ENCODE measurements at places on chromosomes 7 and 10.
A peak's percentile ranks its signal among the peaks of the same experiment; 100 is the strongest.

DNA sequence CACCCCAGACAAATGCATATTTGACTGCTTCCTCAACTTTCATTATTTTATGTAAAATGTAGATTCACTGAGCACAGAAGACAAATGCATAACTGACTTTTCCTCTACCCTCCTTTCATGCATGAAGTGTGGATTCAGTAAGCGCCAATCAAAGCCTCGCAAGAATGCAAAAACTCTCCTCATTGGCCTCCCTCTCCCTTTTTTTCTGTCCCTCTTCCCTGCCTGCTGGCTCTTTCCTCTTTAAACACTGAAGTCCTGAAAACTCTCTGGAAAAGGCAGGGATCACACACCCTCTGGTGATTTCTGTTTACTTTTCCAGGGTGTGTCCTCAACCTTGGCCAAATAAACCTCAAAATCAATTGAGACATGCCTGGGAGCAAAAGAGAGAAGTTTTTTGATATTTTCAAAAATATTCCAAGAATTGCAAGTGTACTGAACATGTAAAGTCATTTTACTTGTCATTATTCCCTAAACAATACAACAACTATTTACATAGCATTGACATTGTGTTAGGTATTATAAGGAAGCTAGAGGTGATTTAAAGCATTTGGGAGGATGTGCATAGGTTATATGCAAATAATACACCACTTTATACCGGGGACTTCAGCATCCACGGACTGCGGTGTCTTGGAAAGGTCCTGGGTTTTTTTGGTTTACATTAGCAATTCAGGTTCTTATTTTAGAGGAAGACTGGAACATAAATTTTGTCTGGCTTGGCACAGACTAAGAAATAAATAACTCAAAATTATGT, 71.4 kb downstream of the SEC61G start:
- no peak for DNase-seq

- peak; percentile 56 for DNase-seq
Observed at GRCh38 chr7:113652501-113652900, 266.3 kb downstream of the PPP1R3A start.

DNA sequence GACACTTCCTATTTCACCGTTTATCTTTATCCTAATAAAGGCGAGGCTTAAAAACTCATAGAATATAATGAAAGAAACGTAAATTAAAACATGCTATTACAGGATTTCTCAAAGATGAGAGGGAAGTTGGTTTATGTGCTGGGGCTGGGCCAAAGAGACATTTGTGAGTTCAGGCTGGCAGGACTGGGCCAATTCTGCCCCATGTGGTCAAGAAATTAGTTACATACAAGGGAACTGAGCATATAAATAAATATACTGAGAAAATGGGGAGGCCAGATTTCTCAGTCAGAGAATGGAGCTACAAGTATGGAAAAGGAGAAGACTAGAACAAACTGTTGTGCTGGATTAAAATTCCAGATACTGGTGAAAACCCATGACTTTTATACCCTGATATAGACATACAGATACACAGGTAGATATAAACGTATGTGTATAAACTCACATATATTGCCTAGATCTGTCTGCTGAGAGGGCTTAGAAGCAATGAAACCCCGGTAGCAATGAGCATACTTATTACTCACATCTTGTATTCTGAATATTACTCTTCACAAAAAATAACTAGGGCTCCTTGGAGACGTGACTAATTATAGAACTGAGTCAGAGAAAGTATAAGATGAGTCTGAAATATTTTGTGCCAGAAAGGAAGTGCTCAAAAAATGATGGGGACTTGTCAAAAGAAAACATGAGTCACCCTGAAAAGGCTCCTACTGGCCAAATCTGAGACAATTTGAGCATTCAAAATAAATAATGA, 155.7 kb upstream of the FGFR2 start:
- DNase-seq = peak; percentile 44

- no peak for DNase-seq
Observed at GRCh38 chr7:108455551-108455997, 662 bp downstream of the NRCAM start.

DNA sequence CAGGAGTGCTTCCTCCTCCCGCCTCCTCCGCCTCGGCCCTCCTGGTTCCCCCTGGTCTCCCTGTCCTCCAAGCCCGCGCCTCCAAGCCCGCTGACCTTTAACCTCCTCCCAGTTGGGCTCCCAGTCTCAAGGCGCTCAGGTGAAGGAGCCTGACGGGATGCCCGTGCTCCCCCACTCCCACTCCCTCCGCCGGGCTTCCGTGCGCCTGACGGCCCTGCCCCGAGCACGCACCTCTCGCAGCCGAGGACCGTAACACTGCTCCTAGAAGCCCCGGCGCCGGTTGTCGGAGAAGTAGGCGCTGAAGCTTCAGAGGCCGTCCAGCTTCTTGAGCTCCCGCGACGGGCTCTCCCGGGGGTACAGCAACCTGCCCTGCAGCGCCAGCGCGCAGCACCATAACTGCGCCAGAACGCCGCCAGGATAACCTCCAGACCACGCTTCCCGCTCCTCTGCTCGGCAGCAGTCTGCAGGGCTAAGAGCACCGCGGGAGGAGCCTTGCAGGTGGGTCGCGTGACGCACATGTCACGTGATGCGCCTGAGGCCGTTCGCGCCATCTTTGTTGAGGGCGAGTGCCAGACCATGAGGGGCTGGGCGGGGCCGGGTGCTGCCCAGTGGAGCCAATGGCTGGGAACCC, 71.0 kb upstream of the ZNF479 start:
- DNase-seq = no peak

DNA sequence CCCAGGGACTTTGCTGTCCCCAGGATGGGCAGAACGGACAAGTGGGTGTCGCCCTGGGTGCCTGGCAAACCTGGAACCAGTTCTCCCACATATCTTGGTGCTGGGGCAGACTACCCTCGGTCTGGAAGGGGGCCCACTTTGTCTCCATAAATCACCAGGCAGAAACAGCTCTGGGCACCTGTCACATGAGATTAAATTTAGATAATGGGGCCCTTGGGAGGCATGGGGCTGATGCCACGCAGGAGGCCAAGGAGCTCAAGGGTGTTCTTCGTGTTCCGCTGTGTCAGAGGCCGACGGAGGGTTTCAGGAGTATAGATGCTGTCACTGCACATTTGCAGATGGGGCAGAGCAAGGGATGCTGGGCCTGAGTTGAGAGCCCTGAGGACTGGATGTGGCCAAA, 72.7 kb downstream of the TMEM130 start:
- no peak for DNase-seq

- DNase-seq = no peak
Observed at GRCh38 chr7:20111821-20112542, 105.2 kb downstream of the MACC1 start.
